Hematopoietic multipotent progenitor cell treated with erythropoietin and hydrocortisone succinate and interleukin-3 and kit ligand, for 6 days (in vitro differentiated cells): ENCODE measurements at places on chromosomes 12 and 14.

DNA sequence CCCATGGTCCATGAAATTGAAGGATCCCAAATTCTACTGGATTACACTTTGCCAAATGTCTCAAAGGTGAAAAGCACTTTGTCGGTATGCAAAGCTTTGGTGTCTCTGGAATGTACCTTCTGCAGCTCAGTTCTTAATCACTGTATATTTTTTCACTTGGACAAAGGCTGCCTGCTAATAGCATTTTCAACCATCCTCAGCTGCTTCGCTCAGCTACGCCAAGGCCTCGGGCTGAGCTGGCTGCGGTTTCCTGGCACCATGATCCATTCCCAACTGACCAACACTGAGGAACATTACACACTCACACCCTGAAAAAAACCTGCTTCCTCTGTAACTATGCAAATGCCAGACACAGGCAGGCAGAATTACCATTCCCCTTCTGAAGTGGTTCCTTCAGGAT lies 335.2 kb downstream of the DPF3 start:
- no peak for DNase-seq

DNA sequence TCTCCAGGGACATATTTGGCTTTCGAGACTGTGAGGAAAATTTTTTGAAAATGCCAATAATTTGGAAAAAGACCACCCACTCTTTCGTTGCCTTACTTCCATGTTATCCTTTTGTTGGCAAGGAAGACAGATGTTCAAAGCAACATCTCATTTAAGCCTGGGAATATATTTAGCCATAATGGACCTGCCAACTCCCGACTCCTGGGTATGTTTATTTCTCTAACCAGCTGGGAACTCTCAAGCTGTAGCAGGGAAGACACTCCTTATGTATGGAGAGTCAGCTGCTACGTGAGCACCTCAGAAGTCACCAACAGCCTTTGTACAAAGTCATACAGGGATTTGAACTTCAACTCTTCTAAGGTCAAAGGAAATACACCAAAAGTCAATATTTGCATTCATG lies 96.5 kb upstream of the DAAM1 start:
- DNase-seq = no peak

- DNase-seq = no peak
These were observed 37.3 kb upstream of the BCL11B start for GRCh38 chr14:99309220-99309766.

- DNase-seq = peak; percentile 16
These were observed 40.4 kb downstream of the KICS2 start for GRCh38 chr12:64181430-64182291.

- no peak for DNase-seq
These were observed 339.7 kb downstream of the NUAK1 start for GRCh38 chr12:105799103-105799502.

GRCh38 chr14:94633121-94633520 lies 20.9 kb downstream of the SERPINA3 start:
- DNase-seq = no peak

DNA sequence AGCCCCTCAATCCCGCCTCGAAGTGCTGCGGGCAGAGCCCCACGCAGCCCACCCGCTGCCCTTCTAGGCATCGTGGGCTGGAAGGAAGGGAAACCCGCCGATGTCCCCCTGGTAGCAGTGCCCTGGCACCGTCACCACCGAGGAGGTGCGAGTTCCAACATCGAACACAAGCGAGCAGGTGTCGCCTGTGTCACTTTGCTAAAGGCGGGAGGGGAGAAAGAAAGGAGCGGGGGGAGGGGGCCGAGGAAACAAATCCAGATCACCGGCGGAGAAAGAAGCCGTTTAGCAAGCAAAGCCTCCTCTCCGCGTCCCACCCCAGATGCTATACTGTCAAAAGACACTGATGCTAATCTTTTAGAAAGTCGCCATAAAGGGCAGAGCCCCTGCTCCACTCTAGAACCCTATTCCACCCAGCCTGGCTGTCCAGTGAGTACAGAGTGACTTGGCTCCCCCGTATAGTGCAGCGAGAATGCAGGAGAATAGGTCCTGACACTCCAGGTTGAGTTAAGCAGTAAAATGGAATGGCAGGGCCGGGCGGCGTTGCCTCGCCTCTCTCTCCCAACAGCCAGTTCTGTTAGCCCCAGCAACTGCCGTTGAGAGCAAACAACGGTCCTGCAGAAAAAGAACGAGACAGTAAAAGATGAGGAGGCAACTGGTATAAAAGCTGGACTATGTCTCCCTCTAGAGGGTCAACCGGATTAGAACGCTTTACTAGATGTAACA lies 67.9 kb upstream of the USP15 start:
- peak; percentile 98 for DNase-seq

- no peak for DNase-seq
These were observed 45.5 kb downstream of the SCN8A start for GRCh38 chr12:51636581-51636980.

DNA sequence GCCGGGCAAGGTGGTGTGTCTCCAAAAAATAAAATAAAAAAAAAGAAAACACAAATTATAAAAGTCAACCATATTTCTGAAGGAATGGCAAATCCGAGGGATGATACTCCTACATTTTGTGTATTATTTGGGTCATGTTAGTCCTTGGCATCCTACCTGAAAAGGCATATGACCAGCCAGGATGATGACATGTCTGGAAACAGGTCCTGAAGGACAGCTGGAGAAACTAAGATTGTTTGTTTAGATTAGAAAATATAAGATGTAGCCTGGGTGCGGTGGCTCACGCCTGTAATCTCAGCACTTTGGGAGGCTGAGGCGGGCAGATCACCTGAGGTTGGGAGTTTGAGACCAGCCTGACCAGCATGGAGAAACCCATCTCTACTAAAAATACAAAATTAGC lies 47.6 kb upstream of the FOXJ2 start:
- DNase-seq = no peak

DNA sequence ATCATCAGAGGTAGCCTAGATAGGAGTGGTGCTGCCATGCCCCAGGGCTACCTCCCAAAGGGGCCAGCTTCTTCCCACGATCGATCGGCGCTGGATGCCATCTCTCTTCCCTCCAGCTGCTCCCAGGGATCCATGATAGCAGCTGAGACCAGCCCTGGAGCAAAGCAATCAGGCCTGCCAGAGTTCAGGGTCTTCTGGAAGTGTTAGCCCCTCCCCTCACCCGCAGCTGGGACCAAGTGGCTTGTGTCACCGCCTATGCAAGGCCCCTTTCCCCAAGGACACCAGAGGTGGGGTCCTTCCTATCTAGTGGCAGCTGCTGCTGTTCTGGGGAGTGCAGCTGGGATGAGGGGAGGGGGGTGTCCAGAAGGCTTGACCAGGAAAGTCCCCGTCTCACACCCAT lies 87.0 kb downstream of the IRF2BPL start:
- no peak for DNase-seq

DNA sequence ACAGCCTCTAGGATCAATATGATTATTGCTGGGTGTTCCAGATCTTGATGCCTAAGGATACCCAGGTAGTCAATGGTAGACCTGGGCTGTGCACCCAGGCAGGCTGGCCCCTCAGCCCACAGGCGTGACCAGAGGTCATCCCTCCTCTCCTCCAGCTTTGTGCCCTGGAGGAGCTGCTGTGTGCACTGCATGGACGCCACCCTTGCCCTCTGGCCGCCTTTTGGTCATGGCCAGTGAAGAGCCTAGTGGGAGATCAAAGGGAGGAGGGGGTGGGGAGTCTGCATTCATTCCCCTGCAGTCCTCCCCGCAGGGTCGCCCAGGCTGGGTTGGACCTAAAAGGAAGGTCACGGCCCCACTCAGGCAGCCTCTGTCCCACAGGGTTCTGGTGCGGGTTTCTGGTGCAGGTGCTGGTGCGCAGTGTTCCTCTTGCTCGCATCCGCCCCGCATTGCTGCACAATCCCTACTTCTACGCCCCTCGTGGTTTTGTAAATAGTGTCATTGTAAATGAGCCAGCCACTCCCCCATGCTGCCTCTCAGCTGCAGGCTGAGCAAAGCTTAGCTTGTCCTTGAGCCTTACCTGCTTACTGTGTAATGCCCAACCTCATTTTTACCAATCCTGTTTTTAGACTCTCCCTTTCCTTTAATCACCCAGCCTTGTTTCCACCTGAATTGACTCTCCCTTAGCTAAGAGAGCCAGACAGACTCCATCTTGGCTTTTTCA lies 55.3 kb downstream of the PSMA6 start:
- no peak for DNase-seq

DNA sequence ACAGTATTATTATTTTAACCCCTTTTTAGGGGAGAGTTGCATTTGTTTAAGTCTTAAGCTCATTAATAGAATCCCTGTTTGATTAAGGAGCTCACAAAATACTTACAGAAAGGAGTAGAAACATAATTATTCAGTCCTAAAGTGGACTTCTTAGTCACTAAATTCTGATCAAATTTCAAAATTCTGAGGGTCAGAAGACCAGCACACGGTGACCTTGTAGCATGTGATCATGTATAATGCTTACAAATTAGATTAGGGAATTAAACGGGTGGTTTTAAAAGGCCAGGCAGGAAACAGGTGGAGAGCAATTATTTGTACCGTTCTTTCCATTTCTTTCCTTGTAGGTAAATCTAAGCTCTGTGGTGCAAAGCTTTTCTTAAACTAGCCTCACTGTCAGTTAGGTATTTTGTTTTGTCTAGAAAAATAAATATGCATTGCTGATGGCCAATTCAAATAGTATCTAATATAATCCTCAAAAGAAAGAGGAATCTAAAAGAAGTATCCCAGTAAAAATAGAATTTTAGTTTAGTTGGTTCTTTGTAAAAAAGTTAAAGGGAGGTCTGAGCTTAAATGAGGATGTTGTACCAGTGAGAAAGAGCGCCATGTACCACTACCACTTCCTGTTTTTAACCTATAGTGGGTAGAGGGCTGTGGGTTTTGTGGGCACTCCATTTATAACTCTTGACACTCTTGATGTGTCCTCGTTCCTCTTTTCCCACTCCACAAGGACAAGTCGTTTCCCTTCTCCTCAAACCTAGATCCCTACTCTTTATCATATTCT lies 51.1 kb downstream of the SLC38A1 start:
- DNase-seq = peak; percentile 78

DNA sequence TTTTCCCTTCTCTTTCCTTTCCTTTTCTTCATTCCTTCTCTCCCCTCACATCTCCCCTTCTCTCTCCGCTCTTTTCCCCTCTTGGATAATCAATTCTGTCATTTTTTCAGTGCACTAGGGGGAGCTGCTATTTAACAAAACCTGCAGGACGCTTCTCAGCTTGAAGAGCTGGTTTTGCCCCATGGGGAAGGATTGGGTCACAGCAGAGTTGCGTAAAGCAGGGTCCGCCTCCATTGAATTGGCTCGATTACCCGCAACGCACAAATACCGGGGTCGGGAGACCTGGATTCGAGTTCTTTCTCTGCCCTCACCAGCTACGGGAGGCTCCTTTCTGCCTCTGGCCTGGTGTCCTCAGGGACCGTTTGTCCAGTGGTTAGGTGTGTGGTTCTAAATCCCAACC lies 42.1 kb upstream of the CHGA start:
- DNase-seq = peak; percentile 15

- no peak for DNase-seq
These were observed 1095.2 kb downstream of the FSCB start for GRCh38 chr14:43411841-43412240.

DNA sequence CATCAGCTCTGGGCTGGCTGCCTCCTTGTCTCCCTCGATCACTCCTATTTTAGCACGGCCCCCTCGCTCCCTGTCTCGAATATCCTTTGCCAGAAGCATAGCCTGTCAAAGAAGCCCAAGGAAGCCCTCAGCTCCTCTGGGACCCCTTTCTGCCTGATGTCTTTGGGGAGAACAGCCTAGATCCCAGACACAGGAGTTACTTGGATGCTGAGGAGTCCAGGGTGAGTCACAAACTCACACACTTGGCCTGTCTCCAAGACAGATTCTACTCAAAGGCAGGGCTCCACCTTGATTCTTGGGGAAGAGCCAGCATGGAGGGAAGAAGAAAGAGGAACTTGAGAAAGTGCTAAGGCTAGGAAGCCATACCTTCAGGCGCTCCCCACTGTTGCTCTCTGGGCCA lies 8.1 kb downstream of the AVIL start:
- DNase-seq = peak; percentile 57

DNA sequence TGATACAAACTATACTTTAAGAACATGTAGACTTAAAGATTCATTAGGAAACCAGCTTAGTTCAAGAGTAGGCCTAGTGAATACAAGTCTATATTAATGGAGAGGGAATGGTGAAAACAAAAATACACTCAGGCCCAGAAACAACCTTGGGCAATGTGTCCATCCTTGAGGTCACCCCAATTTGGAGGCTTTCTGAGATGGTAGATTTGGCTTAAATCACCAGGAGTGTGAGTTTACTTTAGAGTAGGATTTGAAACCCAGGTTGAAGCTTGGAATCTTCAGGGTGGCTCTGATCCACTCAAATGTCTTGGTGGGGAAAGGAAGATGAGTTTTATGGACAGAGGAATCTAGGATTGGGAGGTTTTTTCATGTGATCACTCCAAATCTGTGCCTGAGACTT lies 10.5 kb downstream of the LDHB start:
- DNase-seq = no peak

DNA sequence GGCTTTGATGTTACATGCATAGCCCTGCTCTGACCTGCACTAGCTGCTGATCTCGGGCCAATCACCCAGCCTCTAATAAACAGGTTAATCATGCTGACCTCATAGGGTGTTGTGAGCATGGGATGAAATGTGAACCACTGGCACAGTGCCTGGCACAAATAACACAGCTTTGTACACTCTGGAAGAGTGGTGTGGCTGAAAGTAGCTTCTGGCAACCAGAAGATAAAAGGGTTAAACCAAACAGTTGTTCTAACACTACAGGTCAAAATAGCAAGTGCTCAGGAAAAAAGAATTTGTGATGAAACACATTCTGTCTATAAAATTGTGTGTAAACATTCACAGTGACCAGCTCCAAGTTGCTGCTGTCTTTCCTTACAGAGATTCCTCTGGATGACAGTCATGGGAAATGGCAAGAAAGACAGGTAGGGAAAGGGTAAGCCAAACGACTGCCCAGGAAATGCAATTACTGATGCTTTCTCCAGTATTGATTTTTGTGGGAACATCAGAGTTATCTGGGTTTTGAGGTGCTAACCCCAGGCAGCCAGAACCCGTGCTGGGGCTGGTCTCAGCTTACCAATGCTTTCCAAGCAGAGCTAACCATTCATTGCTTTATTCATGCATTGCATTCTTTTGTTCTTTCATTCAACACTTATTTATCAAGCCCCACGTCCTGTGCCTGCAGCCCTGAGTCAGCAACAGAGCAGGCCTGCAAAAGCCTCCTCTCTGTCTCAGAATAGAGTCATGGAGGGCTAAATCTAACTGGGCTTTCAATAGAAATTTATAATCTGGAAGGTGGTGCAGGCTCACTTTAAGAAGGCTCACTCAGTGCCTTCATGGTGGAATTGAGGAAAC lies 38.1 kb upstream of the CAPRIN2 start:
- peak; percentile 69 for DNase-seq
